ENCODE measurements at places on chromosomes 2 and 18.

DNA sequence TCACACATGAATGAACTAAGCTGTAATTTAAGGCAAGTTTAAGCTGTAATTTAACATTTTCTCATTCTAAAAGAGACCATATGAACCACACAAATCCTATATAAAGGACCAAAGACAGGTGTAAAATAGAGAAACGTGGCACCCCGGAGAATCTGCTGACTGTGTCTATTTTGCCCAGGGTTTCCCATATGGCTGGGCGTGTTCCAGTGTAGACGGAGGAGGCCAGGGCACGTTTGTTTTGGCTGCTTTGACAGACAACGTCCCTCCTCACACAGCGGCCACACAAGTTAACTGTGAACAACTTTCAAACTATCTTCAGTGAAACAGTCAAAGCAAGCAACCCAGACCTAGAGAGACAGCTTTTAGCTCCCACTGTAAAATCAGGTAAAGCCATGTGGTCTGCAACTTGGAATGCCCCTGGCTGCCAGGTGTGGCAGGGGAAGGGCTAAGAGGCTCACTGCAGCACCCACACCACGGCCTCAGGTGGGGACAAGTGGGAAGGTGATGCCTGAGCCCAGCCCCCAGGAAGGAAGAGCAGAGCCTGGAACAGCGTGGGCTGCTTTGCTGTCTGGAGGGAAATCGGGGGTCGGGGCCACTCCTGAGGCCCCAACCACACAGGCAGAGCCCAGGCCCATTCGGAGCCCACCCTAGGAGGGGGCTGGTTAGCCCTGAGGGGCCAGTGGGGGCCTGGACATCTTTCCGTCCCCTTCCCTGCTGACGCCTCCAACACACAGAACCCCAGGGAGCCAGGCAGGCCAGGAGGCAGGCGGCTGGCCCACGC lies 40.7 kb downstream of the SLC66A2 start:
- DNase-seq = no peak

DNA sequence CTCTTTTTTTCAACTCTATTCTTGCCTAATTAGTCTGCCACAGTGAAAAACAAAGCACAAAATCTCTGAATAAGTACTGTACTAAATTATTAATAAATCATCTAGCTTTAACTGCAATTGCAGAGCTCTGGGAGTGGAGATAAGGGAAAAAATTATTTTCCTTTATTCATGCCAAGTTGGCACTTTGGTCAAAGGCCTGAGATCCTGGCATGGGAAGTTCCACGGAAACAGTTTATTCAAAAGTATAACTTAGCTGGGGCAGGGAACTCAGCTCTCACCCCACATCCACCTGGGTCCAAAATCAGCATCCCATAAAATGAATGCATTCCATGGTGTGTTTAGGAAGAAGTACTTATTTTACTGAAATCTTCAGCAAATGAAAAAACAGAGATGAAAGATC lies 185.2 kb upstream of the APCDD1 start:
- DNase-seq = no peak

DNA sequence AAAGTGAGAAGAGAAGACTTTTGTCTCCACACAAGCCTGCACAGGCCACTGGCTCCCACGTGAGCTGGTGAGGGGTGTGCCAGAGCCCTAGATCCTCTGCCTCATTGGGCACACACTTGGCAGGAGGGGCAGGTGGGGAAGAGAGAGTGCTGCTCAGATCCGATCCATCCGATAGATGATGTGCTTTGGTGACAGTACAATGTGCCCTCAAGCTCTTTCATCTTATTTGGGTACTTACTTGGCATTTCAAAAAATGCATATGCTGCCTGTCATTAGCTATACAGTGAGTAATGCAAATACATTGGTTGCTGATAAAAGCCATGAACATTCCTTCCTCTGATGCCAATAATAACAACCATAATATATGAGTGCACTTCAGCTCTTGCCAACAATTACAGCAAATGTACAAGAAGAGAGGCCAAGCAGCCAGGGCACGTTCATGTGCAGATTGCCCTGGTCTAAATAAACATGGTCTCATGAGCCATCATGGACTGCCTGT lies 255.3 kb downstream of the VAPA start:
- peak; percentile 74 for DNase-seq

GRCh38 chr2:173221937-173222594 lies 132.6 kb upstream of the CDCA7 start:
- DNase-seq = no peak

- peak; percentile 27 for DNase-seq
Observed at GRCh38 chr18:45635893-45636509, 20.7 kb downstream of the SLC14A2 start.

- DNase-seq = no peak
Observed at GRCh38 chr18:49206717-49207116, 253.7 kb downstream of the DYM start.

DNA sequence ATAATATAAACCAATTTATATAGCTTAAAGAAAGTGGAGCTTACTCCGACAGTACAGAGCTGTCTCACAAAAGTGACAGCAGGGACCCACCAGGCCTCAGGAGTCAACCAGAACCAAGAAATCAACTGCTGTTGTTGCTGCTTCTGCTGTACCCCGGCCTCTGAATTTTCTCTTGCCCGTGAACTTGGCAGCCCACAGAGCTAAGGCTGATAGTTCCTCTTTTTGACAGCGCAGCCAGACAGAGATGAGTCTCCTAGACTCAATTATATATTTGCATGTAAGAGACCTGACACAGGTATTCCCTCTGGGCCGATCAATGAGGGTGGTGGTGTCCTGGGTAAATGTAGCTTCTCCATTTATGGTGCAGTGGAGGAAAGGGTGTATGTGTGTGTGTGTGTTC lies 109.4 kb downstream of the KCTD1 start:
- DNase-seq = no peak

DNA sequence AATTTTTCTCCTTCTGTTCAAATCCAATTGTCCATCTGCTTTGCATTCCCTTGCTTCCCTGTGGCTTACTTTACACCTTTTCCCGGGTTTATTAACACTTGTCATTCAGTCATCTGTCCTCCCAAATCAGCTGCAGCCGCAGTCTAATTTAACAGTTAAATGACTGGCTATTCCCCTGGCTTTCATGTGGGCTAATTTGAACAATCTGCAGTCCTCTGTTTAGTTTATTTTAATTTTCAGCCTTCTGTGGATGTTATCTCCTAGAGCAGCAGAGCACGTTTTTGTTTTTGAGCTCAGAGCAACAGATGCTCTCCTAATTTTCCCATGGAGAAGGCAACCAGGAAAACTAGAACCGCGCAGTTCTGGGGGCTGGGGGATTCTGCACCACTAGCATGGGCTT lies 55.0 kb downstream of the MEP1B start:
- no peak for DNase-seq

GRCh38 chr2:128413718-128414341 lies 95.2 kb upstream of the HS6ST1 start:
- DNase-seq = peak; percentile 75

- DNase-seq = no peak
Observed at GRCh38 chr2:184119989-184120800, 478.1 kb upstream of the ZNF804A start.

DNA sequence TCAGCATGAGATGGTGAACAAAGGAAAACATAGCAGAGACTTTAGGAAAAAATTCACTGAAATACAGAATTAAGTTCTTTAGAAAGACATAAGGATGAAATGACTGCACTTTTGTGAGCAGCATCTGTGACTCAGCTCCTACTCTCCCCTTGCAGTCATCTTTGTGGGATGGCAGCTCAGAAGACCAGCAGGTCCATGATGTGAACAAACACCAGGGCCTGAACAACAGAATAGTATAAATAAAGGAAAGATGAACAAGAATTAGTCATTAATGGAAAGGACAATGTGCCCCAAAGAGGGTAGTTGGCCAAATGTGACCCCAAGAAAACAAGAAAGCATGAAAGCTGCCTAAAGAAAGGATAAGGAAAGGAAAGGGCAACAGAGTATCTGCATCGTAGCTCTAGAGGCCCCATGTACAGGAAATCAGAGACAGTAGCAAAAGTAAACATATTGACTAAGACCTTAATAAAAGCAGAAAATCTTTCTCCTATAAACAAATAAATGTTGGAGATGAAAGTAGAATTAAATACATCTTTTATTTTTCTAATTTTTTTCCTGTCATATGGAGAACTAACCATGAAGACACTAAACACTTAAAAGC lies 318.0 kb downstream of the ZEB2 start:
- DNase-seq = no peak

GRCh38 chr2:45024097-45024496 lies 14.8 kb upstream of the SIX2 start:
- DNase-seq = no peak

DNA sequence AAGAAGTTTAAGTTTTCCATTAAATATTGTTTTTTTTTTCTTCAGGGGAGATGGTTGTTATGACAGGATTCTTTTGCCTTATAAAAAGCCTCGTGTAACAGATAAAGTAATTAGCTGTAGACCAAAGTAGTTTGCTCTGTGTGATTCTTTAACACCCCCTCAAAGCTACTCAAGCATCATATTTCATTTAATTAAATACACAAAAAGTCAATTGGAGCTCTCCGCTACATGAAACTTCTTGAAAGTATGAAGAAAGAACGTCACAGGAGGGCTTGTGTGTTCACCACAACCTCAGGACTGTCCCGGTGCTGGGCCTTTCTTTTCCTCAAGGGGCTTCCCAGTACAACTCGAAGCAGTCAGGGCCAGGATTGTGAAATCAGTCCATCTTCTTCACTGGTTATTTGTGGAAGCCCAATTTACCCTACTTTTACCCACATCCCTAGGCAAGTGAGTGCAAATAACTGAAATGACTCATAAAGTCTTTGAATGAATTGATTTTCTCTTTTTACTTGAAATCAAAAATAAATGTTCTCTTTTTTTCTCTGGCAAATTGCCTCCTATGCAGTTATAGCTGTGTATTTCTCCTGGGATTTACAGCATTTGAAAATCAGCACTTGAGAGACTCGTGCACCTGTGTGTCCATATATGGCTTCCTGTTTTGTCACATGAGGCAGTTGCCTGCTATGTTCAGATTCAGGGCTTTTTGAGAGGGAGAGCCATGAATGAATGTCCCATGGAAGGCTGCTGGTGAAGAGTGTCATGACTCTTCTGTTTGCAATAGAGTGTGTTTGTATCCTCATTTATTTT lies 48.6 kb downstream of the LINC00305 start:
- DNase-seq = peak; percentile 65

- DNase-seq = no peak
Observed at GRCh38 chr2:137220438-137220993, 455.2 kb downstream of the THSD7B start.

DNA sequence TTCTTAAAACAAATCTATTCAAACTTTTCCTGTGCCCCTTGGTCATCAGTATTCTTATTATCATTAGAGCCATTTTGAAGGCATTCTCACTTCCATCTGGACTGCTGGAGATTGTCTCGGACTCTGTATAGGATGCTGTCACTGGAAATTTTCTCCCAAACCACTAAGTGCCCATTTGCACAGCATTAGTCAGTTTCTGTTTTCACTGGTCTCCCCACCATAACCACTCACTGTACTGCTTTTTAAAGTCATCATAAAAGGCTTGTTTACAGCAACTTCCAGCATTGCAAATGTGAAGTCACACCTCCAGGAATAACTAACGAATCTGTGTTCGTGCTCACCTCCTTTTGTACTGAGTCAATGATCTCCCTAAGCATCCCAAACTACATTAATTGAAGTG lies 150.9 kb upstream of the SERTAD2 start:
- no peak for DNase-seq

DNA sequence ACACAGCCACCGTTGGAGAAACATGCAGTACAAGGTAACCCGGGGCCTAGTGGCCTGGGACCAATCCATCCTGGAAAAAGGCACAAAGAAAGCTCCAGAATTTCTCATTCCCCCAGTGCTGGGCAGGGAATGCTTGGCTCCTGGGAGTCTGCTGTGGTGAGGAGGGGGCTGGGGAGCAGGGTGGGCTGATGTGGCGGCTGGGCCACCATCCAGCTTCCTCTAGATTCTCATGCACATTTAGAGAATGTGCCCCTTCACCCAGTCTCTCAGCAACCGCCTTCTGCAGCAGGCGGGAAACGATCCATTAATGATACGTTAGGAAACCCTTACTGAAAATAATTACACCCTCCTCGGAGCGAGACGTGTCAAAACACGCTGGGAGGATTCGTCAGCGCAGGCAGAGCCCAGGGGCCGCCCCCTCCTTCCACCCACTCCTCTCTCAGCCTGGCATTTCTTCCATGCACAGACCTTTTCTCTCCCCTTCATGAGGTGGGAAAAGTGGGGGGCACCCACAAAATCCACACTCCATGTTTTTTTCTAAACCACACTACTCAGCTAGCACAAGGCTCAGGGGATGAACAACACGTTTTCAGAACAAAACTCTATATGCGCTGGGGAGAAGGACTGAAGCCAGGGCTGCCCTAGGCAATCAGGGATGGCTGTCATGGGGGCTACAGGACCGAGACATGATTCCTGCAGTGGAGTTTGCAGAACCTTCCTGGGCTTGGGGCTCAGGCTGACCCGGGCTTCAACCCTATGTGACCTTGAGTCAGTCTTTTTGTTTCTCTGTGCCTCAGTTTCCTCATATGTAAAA lies 56.1 kb upstream of the SMAD7 start:
- DNase-seq = peak; percentile 99

GRCh38 chr2:240363746-240364581 lies 71.5 kb upstream of the GPC1 start:
- DNase-seq = no peak

DNA sequence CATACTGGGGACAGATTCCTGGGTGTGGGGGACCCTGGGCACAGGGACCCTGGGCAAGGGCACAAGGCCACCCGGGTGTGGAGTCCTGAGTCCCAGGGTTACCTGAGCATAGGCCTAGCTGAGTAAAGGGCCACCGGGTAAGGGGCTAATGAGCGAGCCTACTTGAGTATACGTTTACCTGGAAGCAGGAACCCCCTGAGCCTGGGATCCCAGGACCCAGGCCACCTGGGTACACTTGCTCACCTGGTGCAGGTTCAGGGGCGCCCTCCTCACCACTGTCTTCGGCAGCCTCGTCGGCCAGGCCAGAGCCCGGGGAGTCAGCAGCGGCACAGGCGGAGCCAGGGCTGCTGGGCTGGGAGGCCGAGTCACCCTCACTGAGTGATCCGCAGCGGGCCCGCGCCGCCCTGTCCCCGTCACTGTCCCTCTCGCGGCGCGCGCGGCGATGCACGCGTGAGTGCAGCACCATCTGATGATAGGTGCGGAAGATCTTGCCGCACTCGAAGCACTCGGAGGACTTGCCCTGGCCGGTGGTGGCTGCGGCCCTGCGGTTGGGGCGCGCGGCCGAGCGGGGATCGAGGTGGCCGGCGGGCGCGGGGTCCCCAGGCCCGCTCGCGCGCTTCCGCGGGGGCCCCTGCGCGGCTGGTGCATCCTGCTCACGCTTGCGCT lies 53.9 kb downstream of the ZNF516 start:
- DNase-seq = no peak

- DNase-seq = no peak
Observed at GRCh38 chr2:29700560-29700959, 220.8 kb downstream of the ALK start.

- peak; percentile 6 for DNase-seq
Observed at GRCh38 chr2:189115126-189115525, 64.4 kb downstream of the COL5A2 start.

- peak; percentile 33 for DNase-seq
Observed at GRCh38 chr2:2747797-2748301, 416.8 kb upstream of the MYT1L start.

GRCh38 chr2:147913701-147914480 lies 69.1 kb downstream of the ACVR2A start:
- peak; percentile 32 for DNase-seq
